ENCODE measurements at places on chromosomes 11 and 22. TPM values are rescaled to one million over a fixed set of nuclear protein-coding genes. Genes with fewer than 3 reads are reported as not detected.

Gene CHRM4
- 0.08 TPM for total RNA-seq

Gene RFPL1
- 1.0 TPM for total RNA-seq

Gene CEND1
- not detected for total RNA-seq

Gene C1QTNF4
- 0.42 TPM for total RNA-seq

Gene FXYD6
- total RNA-seq = 4.7 TPM

Gene CRACR2B
- 0.14 TPM for total RNA-seq

Gene MRGPRE
- total RNA-seq = not detected

GRCh38 chr11:35650006-35650405 is 12.6 kb upstream of the TRIM44 start:
- H3K27me3 ChIP-seq = no peaks in the 10 kb centered on the region
- H3K4me3 ChIP-seq = no peak overlapping the region
- no peaks in the 10 kb centered on the region for H3K4me1 ChIP-seq
- no peak overlapping the region for H3K27ac ChIP-seq
- no peak for DNase-seq
- no peaks in the 10 kb centered on the region for H3K36me3 ChIP-seq

DNA sequence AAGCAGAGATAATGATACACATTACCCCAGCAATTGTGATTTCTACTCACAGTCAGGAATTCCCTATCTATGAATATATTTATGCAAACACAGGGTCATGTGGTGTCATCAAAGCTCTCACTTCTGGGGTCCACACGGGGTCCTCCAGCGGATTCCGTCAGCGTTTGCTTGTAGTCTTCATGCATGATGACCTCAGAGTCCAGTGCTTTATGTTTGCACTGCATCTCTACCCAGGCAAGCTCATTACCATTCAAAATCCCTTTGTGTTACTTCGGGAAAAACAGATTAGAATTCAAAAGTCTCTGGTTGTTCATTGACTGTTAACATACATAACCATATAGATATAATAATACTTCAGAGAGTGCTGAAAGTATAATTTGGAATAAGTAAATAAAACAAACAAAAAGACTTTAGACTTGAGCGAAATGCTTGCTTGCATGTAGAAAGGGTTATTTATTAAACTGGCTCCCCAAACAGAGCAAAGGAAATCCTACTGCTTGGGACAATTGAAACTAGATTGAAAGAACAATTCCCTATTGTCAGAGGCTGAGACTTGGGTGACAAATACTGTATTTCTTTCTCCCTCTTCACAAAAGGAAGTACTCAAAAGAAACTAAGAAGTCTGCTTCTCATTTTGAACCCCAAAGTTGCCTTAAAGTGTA is 423.1 kb downstream of the ETS1 start:
- peaks cover 8% of the 10 kb centered on the region for H3K4me1 ChIP-seq
- no peak overlapping the region for H3K4me3 ChIP-seq
- H3K27me3 ChIP-seq = no peaks in the 10 kb centered on the region
- H3K36me3 ChIP-seq = no peaks in the 10 kb centered on the region
- no peak for DNase-seq

GRCh38 chr22:20546541-20546950 is 39.1 kb downstream of the MED15 start:
- H3K36me3 ChIP-seq = peaks cover 2% of the 10 kb centered on the region
- no peak overlapping the region for H3K27ac ChIP-seq
- DNase-seq = no peak
- H3K4me1 ChIP-seq = peaks cover under 1% of the 10 kb centered on the region
- H3K4me3 ChIP-seq = no peak overlapping the region
- no peaks in the 10 kb centered on the region for H3K27me3 ChIP-seq

GRCh38 chr11:19281041-19281440 is 40.3 kb upstream of the E2F8 start:
- H3K27ac ChIP-seq = no peak overlapping the region
- no peaks in the 10 kb centered on the region for H3K4me1 ChIP-seq
- no peak overlapping the region for H3K4me3 ChIP-seq
- no peaks in the 10 kb centered on the region for H3K27me3 ChIP-seq
- no peaks in the 10 kb centered on the region for H3K36me3 ChIP-seq

DNA sequence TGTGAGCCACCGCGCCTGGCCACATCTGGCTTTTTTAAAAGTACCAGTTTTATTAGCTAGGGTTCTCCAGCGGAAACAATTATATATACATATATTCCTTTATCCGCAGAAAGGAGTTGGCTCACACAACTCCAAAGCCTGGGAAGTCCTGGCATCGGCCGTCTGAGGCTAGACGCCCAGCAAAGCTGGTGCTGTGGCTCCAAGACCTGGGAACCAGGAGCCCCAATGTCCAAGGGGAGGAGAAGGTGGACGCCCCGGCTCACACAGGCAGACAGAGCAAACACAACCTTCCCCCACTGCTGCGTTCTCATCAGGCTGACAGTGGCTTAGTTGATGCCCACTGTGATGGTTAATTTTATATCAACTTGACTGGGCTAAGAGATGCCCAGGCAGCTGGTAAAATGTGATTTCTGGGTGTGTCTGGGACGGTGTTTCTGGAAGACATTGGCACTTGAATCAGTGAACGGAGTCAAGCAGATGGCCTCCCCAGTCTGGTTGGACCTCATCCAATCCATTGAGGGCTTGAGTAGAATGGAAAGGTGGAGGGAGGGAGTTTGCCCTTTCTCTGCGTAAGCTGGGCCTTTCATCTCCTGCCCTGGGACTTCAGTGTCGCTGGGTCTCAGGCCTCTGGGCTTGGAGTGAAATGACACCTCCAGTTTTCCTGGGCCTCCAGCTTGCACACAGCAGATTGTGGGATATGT is 904.4 kb downstream of the BRD1 start:
- no peak overlapping the region for H3K27ac ChIP-seq
- no peaks in the 10 kb centered on the region for H3K27me3 ChIP-seq

DNA sequence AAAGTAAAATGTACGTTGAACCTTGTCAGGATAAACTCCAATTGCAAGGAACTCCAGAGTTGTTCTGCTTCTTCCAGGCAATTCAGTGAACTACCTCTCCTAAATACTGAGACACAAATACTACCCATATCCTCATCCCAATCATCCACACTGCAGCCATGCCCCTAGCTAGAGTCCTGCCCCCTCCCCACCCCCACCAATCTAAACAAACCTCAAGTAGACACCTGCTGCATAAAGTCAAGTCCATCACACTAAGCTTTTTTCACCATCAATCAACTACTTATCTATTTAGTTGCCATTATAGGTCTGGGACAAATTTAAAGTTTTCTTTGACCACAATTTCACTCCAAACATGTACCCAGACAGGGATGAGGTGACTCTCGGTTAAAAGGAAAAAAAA is 93.2 kb upstream of the APOA1 start:
- H3K27me3 ChIP-seq = no peaks in the 10 kb centered on the region
- peaks cover 22% of the 10 kb centered on the region for H3K4me1 ChIP-seq

DNA sequence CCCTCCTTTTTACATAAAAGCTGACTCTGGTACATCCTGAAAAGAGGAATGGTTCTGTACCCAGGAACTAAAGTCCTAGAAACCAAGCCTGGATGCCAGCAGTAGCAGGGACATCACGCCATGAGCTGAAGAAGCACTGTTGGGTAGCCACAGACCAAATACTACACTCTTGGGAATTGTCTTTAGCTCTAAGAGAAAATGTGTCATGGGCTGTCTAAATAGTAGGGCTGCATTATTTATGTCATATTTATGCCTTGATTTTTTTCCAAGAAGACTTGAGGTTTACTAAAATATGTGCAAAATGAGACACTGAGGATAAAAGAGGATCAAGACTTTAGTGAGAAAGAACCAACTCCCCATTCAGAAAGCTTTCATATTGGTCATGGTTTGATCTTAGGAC is 213.6 kb downstream of the RAB38 start:
- H3K4me1 ChIP-seq = no peaks in the 10 kb centered on the region
- no peak for DNase-seq
- H3K4me3 ChIP-seq = no peak overlapping the region
- no peaks in the 10 kb centered on the region for H3K27me3 ChIP-seq
- no peaks in the 10 kb centered on the region for H3K36me3 ChIP-seq
- H3K27ac ChIP-seq = no peak overlapping the region

GRCh38 chr22:43206509-43207161 is 19.7 kb upstream of the TTLL12 start:
- H3K4me1 ChIP-seq = no peaks in the 10 kb centered on the region
- H3K27me3 ChIP-seq = no peaks in the 10 kb centered on the region
- no peak overlapping the region for H3K27ac ChIP-seq
- no peaks in the 10 kb centered on the region for H3K36me3 ChIP-seq
- DNase-seq = no peak

DNA sequence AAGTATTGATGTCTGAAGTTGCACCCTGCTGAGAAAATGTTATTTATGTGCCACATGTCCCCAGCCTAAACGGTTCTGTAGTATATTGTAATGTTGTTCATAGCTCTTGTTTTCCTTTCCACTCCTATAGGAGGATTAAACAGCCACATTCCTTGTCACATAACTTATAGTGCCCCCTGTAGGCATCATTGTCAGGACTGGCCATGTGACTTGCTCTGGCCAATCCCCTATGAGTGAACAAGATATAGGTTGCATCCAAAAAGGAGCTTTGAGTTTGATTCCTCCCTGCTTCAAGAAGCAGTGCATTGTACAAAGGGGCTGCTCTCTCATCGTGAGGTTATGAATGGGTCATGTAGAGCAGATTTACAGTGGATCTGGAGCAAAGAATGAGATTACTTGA is 717.6 kb upstream of the ANO5 start:
- H3K27me3 ChIP-seq = no peaks in the 10 kb centered on the region
- no peaks in the 10 kb centered on the region for H3K4me1 ChIP-seq
- H3K27ac ChIP-seq = no peak overlapping the region
- no peaks in the 10 kb centered on the region for H3K36me3 ChIP-seq

GRCh38 chr22:32636884-32637283 is 162.3 kb downstream of the FBXO7 start:
- no peak for DNase-seq
- H3K4me1 ChIP-seq = no peaks in the 10 kb centered on the region
- no peaks in the 10 kb centered on the region for H3K36me3 ChIP-seq
- H3K27ac ChIP-seq = no peak overlapping the region
- no peaks in the 10 kb centered on the region for H3K27me3 ChIP-seq

GRCh38 chr11:27388001-27388400 is 25.0 kb upstream of the CCDC34 start:
- H3K36me3 ChIP-seq = peaks cover 3% of the 10 kb centered on the region
- no peaks in the 10 kb centered on the region for H3K27me3 ChIP-seq
- DNase-seq = no peak
- H3K4me3 ChIP-seq = no peak overlapping the region

DNA sequence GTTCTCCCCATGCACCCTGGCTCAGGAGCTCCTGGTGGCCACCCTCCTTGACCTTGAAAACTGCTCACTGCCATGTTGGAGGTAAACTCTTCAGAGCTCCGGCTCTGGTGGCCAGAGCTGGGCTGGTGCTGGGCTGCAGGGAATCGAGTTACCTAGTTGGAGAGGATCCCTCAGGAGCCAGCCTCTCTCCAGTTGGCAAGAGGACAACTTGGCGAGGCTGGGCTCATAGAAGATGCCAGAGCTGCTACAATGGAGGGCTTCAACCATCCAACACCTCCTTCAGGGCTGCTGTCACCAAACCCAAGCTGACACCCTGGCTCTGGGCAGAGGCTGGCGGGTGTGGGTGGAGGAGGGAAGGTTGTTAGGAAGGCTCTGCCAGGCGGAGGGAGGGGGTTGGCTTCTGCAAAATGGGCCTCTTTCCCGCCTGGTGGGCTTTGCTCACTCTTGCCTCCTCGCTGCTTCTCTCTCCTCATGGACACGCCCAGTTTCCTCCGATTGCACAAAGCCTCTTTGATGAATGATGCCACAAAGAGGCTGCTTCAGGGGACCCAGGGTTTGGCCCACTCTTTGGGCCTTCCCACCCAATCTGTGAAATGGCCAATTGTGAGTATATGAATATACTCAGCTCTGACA is 53.1 kb downstream of the THAP12 start:
- H3K27me3 ChIP-seq = no peaks in the 10 kb centered on the region
- no peak for DNase-seq
- no peak overlapping the region for H3K4me3 ChIP-seq
- H3K27ac ChIP-seq = no peak overlapping the region
- no peaks in the 10 kb centered on the region for H3K36me3 ChIP-seq

- H3K27me3 ChIP-seq = no peaks in the 10 kb centered on the region
- H3K36me3 ChIP-seq = no peaks in the 10 kb centered on the region
- H3K4me1 ChIP-seq = no peaks in the 10 kb centered on the region
- H3K27ac ChIP-seq = no peak overlapping the region
- no peak overlapping the region for H3K4me3 ChIP-seq
- DNase-seq = no peak
Measured at GRCh38 chr11:99545616-99546015, 524.9 kb downstream of the CNTN5 start.

DNA sequence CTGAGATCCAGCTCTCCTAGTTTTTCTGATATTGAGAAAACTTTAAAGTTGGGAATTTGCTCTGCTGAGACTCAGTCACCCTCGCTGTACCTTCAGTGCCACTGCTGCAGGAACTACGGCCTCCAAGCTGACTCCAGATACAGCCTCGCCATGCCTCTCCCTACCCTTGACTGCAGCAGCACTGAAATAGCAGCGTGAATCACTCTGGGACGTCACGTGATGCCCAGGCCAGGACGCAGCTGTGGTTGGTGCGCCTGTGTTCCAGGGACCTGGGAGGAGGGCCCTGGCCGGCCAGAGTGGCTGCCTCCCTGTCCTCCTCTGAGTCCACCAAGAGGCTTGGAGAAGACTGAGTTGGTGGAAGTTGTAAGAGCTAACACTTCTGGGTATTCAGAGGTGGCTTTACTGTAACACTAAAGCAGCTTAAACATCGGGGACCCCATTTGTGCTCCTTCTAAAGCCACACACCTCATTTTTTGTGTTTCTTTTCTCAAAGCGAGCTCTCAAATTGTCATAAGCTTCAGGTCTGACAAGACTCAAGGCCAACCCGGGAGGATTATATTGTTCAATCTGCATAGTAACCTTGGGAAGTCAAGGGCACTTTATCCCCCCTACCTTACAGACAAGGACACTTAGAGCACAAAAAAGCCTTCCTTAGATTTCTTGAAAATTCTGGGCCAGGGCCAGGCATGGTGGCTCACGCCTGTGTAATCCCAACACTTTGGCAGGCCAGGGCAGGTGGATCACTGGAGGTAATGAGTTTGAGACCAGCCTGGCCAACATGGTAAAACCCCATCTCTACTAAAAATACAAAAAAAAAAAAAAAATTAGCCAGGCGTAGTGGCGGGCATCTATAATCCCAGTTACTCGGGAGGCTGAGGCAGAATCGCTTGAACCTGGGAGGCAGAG is 4.2 kb upstream of the STIP1 start:
- DNase-seq = peak; percentile 51
- H3K27me3 ChIP-seq = no peaks in the 10 kb centered on the region
- peak overlapping the region; percentile 2 for H3K27ac ChIP-seq
- no peaks in the 10 kb centered on the region for H3K36me3 ChIP-seq
- no peak overlapping the region for H3K4me3 ChIP-seq

DNA sequence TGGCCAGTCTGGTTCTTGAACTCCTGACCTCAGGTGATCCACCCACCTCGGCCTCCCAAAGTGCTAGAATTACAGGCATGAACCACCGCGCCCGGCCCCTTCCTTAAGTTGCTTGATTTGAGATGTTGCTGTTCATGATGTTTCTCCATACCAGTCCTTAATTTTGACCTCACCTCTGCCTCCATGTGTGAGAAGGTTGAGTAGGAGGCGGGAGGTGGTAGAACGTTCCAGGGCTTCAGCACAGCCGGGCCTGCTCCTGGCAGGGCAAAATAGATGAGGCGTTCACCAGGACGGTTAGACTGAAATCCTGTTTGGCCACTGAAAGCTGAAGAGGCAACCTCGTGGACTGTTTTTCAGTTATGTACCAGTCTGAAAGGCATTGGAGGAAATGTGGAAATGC is 48.3 kb upstream of the SYT13 start:
- H3K36me3 ChIP-seq = no peaks in the 10 kb centered on the region
- no peak for DNase-seq
- no peak overlapping the region for H3K27ac ChIP-seq
- peaks cover 3% of the 10 kb centered on the region for H3K27me3 ChIP-seq
- H3K4me1 ChIP-seq = no peaks in the 10 kb centered on the region
- H3K4me3 ChIP-seq = no peak overlapping the region

- no peak for DNase-seq
- H3K4me1 ChIP-seq = no peaks in the 10 kb centered on the region
- H3K36me3 ChIP-seq = no peaks in the 10 kb centered on the region
Measured at GRCh38 chr11:8330404-8330803, 66.7 kb upstream of the LMO1 start.
